ENCODE measurements at places on chromosomes 4 and X.

DNA sequence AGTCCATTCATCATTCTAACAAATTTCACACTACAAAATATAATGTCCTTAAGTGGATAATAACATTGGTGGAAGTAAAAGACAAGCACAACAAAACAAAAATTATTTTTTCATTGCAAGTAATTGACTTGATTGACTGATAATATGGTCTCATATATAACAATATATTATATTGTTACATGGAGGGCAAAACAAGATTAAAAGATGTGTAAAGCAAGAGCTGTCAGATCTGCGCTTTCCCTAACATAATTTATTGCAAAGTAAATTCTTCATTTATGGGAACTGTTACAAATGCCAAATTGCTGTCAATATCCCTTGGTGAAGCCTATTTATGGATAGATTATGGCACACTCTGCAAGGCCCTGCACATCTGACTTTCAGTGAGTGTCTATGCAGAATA is 233.6 kb downstream of the PCDH7 start:
- DNase-seq, result no peak

DNA sequence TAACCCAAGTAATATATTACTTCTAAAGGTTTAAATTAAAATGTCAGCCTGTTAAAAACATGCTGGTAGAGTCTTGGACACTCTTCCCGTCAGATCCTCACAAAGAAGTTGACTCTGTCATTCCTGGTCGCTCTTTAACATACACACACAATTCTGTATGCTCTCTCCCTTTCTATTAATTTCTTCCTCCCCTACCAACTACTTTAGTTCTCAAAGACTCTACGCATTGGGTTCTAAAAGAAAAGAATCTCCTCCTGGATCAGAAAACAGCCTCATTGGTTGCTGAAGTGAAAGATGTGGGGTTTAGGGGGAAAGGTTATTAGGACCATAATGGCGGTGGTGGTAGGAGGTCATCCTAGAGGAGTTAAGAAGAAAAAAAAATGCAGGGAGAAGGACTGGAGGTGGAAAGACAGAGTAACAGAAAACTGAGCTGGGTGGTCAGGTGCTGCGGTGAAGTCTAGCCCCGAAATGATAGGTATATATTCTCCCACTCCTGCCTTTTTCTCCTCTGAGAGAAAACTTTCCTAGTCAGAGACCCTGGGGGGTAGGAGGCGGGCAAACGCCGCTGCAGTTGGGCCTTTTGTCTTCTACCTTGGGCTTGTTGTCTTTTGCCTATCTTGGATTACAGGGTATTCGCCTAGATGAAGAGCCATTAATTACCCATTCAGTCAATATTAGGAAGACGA is 5.2 kb upstream of the PITX2 start:
- no peak for DNase-seq

DNA sequence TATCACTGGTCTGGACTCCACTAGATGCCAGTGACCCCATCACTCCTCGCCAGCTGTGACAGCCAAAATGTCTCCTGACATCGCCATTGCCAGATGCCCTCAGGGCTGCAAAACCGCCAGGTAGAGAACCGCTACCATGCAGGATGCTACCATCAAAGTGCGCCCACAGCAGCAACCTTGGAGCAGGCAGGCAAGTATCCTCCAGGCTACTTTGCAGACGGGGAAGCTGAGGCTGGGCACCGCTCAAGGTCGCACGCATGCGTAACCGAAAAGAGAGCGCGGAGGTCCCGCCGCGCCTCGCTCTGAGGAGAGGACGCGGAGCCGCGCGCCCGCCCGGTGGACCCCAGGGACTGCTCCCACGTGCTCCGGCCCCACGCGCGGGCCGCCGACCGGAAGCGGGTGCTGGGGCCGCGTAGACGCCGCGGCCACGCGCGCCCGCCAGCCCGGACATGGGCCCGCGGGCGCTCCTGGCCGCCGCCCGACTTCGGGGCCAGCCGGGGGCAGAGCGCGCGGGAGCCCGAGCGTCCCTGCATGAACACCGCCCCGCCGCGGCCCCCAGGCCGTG is at the start of gene STS:
Gene STS (plus strand): TSS at position 300 of the 565 bp plus-strand sequence. CDS start 105,488 bp downstream, outside the sequence.
- DNase-seq, result peak; percentile 4

DNA sequence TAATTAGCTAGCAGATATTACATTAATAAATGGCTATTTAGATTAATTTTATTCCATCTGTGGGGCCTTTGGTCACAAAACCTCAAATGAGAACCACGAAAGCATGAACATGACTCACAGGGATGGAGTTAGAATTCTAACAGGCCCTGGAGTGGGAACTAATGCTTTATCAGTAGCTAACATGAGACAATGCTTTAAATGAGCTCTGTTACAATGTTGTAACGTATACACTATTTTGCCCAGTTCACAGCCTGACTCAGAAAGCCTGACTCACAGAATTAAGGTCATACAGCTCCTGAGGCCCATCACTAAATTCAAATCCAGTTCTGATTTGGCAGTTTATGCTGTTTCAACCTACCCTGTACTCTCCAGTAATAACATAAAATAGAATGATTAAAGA is 23.2 kb downstream of the VEGFC start:
- no peak for DNase-seq

- DNase-seq, result no peak
These were observed 72.6 kb downstream of the CHIC2 start for GRCh38 chr4:53991821-53992220.

DNA sequence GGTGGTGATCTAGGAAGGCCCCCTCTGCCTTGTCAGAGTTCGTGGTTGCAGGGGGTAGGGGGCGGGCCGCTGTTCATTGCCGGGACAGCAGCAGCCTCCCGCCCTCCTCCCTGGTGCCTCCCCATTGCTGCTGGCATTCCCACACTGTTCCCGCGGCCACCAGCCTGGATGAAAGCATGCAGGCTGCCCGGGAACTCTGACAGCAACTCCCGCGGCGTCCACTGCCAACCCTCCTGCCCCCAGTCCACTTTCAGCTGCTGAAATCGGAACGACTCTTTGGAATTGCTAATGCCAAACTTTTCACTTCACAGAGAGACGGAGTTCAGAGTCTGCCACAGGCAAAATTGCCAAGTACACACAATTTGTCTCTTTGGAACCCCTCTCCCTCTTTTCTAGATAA is 121.9 kb downstream of the BEND2 start:
- no peak for DNase-seq

- no peak for DNase-seq
These were observed 3.3 kb downstream of the TMEM185A start for GRCh38 chrX:149628280-149628679.

DNA sequence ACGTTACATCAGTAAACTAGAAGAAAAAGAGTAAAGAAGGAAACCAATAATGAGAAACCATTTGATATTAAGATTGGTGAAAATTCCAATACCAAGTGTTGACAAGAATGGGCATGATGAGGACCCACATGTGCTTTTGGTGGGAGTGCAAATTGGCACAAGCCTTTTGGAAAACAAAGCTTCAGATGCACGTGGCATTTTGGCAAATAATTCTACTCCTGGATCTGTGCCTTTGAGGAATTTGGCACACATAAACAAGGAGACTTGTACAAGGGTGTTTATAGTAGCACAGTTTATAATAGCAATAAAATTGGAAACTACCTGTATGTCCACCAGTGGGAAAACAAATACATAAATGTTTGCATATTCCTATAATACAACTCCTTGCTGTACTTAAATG is 324.3 kb upstream of the TAPT1 start:
- no peak for DNase-seq

DNA sequence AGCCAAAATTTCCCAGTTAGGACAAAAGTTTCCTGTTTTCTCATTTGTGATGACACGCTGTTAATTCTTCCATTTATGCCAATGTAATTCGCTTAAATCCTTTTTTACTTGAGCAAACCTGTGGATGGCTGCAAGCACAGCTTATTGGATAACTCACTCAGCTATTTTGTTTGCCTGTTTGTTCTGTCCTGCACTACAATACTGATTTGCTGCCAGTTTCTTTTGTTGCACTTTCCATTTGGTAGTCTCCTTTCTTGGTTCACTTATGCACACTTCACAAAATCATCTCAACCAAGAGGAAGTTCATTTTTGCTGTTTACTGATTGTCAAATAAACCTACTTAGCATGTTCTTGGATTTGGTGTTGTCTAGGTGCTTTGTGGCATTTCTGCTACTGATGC is 40.3 kb downstream of the MFAP3L start:
- DNase-seq, result no peak

DNA sequence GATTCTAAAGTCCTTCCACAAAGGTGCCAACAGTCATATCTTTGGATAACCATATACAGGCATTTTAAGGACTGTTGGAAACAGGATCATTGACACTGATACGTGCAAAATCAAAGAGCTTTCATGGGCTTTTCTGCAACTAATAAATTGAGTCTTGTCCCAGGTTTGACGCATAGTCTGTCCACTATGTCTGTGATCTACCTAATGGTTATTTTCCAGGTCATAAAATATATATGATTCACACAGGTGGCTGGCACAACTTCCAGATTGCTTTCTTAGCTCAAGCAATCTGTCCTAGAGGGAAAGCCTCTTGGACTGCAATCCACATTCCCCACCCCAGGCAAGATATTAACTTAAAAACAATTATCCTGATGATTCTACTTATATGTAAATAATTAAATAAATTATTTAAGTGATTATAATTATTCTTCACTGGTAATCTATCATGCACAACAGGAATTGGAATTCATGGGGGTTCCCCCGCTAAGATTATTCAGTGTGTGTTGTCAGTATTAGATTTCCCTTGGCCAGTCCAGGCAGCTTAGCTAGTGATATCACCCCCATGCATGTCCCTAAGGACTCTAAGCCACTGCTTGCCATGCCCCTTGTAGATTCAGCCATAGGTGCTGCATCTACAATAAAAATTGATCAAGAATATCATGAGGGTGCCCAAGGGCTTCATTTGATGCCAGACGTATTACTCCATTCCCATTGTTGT is 97.8 kb downstream of the TLL1 start:
- no peak for DNase-seq

- no peak for DNase-seq
These were observed 24.7 kb downstream of the CUL4B start for GRCh38 chrX:120536061-120536460.

DNA sequence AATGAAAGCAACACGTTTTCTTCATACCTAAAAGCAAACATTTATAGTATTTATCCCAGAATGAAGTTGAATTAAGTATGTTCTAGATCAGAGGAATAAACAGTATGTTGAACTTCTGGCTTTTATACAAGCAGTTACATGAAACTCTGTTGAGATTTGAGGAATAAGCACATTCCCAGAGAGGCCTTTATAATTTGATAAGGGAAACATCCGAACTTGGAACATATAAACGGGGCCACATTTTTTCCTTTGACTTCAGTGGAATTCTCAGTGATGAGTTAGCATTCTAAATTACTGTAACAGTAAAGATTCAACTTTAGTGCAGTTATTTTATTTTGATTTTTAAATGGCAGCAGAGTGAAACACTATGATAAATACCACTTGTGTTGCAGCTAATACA is 119.5 kb downstream of the GLRA3 start:
- DNase-seq, result no peak

- DNase-seq, result no peak
These were observed 150.3 kb downstream of the RELL1 start for GRCh38 chr4:37535872-37536271.

- no peak for DNase-seq
These were observed 53.1 kb downstream of the NAA11 start for GRCh38 chr4:79272761-79273160.

DNA sequence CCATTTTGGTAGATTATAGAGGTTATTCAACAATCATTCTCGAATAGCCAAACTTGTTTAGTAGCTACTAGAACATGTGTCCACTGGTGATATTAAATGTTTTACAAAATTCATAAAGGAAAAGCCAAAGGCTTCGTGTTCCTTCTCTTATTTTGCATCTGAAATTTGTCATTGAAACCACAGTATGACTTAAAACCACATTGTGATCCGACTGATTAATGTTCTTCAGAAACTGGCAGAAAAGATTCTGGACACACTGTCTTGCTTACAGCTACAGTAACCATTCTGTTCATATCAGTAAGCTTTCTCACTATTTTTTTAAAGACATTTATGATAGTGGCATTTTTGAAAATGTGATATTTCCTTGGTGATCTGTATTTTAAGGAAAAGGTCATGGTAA is 2.6 kb upstream of the SMARCA1 start:
- no peak for DNase-seq

GRCh38 chr4:125353131-125353530 is 38.4 kb downstream of the FAT4 start:
- no peak for DNase-seq

GRCh38 chr4:95500361-95500760 is 48.4 kb downstream of the UNC5C start:
- DNase-seq, result no peak

DNA sequence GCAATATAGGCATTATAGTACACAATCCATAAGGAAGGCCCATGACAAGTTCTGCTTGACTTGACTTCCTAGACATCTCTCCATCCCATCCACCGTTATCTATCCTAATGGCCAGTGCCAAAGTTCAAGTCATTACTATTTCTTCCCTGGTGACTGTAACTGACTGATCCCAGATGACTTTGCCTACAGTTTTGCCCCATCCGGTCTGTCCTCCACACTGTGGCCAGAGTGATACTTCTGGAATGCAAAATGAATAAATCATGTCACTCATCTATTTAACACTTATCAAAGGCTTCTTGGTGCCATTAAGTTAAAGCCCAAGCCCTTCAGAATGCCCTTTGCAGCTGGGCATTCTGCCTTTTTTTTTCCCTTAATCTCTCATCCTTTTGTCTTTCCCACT is 130.8 kb downstream of the PPARGC1A start:
- DNase-seq, result no peak

DNA sequence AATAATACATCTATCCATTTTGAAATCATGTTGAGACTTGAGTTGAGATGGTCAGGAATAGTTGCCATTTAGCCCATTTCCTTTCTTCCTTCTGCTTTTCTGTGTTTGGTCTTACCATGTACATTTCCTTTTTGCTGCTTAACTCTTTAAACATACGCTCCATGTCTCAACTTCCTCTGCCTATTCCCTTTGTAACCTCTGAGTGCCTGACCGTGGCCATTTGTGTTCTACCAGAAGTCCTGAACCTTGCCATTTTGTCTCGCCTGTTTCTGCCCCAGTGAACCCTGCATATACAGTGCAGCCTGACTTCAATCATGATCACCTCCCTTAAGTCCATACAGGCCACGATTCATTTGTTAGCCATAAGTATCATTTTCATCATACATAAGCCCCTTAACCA is 169.0 kb downstream of the RAPGEF2 start:
- DNase-seq, result no peak

DNA sequence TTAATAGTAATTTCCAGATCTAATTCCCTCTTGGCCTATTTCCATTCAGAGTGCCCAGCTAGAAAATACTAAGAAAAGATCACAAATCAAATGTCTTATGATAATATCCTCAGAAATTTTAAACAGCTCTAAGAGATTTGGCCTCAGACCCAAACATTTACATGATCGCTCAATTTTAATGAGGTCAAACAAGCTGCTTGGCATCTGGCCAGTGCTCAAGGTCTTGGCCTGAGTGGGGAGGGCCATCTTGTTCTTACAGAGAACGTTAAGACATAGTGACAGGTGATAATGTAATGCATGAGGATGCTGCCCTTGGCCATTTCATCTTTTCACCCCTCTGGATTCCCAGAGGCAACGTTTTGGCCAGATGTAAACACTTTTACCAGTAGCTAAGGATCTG is 159.2 kb upstream of the SLC7A11 start:
- DNase-seq, result no peak

- DNase-seq, result no peak
These were observed 21.5 kb downstream of the RWDD4 start for GRCh38 chr4:183637461-183637860.

All from activated CD4-positive, alpha-beta T cell treated with anti-CD3 and anti-CD28 coated beads, Interleukin-2, amount 50 U/mL, for 24 hours (primary cell).